ENCODE measurements at places on chromosomes 3 and 15. TPM values are rescaled to one million over a fixed set of nuclear protein-coding genes. Genes with fewer than 3 reads are reported as not detected.

Gene KLHL40
- 0.86 TPM for total RNA-seq

Gene HIGD2B
- total RNA-seq, result not detected

Gene ENTPD3
- 0.10 TPM for total RNA-seq

Gene SUCNR1
- total RNA-seq, result 1.1 TPM

Gene ACAD9
- 37.5 TPM for total RNA-seq

Gene PARP9
- 27.0 TPM for total RNA-seq

All from left cardiac atrium (tissue), 4 donors.